ENCODE measurements at places on chromosomes 1 and 21. TPM values are rescaled to one million over a fixed set of nuclear protein-coding genes. Genes with fewer than 3 reads are reported as not detected.

GRCh38 chr1:12229386-12229834 is 420 bp upstream of the VPS13D start:
- no peak for DNase-seq

DNA sequence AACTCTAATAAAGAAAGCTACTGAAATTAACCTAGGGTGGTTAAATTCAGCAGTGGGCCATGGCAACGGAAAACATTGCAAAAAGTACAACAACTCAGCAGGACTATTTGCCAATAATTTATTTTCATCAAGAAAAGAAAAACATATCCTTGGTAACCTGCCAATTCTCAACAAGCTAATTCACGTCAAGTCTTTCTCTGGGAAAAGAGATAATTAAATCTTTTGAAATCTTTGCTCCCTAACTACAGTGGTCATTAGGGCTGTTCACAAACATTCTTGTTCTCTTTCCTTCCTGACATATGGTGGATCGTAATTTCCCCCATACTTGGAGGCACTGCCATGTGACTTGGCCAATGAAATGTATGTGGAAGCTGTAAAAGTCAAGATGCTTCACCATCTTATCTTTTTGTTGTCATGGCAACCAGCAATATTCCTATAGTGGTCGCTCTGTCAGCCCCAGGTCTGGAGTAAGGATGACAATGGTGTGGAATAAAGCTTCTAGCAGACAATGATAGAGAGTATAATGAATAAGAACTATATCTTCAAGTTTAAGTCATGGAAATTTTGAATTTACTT is 29.6 kb upstream of the ZNF326 start:
- no peak for DNase-seq

DNA sequence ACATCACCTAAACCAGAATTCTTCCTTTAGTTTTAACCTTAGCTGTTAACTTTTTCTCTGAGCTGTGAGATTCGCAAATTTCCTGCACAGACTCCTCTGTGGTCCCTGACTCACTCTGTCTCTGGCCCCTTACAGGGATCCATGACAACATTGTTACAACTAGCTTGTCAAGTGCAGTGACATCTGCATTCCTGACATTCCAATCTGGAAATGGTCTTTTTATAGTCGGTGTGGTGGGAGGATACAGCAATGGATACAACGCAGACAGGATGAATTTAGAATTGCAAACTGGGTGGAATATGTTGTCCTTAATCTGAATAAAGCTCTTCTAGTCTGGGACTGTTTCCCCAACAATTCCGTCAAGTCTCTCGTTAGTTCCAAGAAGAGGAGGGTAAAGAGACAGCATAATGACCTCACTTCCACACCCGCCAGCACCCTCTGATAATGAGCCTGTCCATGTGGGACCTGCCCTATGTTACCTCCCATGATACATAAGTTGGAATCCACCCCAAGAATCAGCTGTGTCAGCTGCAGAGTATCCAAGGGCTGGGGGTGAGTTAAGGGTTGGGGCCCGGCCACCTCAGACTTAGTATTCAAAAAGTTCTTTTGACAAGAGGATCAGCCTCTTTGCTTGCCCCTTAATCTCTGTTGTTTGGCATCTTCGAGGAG is 49.4 kb downstream of the ILDR2 start:
- DNase-seq = no peak

The TNFSF18 gene
- total RNA-seq = not detected

The GJA5 gene
- 255 TPM for total RNA-seq

GRCh38 chr1:160711602-160712311 is at the start of gene CD48:
CD48 (minus strand) TSS chr1:160711822; CDS start chr1:160711763, 59 bp downstream.
- DNase-seq = no peak
